ENCODE measurements at places on chromosomes 12 and 14. TPM values are rescaled to one million over a fixed set of nuclear protein-coding genes. Genes with fewer than 3 reads are reported as not detected.
A peak's percentile ranks its signal among the peaks of the same experiment; 100 is the strongest.

HOXC4 gene
- total RNA-seq: 1.2 TPM

DNA sequence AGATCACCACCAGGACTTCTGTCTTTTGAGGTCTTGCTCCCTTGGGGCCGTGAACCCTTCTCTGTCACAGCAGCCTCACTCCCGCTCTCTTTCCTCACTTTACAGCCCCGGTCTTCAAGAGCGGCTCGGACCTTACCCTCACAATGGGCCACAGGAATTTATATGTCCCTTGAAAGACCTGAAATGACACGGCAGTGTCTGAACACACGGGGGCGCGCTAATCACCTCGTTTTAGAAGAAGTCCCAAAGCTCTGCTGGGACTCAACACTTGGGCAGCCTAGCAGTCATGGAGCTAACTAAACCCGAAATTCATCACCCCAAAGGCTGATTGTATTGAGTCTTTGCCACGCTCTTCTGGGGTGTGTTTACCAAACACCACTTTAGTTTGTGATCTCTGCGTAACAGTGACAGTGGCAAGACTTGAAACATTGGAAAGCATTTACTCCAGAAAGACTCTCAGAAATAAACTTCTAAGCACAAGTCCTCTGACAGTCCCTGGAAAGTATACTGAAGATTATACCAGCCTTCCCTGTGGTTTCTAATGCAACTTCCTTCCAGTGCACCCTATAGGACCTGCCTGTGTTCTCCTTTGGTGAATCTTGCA is 29.0 kb downstream of the SERPINA11 start:
- peak; percentile 43 for DNase-seq

DNA sequence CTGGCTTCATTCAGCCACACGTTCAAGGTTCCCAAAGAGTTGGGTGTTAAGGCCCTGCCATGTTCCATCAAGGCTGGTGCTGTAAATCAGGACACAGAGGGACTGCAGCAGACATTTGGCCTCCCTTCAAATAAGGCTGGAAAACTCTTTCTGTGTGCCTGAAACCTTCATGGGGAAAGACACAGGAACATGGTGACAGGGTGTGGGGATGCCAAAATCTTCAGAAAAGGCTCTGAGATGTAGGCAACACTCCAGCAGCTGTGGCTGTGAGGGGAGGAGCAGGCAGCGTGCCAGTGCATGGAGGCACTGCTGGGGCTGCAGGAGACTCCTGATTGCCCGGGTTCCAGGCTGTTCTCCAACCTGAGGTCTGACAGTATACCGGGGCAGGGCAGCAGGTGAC is 15.0 kb downstream of the POMT2 start:
- DNase-seq: no peak

MIPOL1 gene
- total RNA-seq: 24.8 TPM

DNA sequence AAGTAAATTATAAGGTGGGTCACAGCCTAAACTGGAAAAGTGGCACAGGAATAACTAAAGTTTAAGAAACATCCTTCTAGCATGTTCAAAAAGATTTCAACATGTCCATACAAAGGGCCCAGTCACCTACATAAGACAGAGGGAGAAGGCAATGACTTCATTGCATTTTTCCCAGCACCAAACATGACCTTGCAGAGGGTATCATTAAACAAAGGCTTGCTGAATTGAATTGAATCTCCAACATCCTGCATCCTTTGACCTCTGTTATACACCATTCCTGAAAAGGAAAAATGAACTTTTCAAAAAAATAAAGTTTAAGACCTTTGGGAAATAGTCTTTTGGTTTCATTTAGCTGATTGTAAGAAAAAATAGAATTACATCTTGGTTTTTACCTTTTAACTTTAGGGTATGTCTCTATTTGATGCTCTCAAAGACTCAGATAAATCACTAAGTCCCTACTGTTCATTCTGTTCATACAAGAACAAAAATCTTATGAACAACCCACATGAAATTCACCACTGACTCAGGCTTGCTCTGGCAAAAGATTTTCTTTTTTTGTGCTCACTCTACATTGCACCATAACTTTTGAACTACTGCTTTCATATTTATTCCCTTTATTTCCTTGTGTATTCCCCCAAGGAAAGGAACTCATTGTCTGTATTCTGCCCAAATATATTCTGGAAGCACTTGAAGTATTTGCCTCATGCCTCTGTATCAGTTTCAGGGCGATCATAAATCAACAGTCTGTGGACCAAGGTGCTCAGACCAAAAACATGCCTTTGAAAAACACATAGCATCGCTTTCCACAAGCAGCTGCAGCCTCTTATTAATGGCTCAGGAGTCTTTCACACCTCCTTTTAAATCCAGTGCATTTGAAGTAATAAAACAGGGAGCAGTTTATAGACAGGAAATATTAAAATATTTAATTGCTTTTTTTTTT is 121.7 kb downstream of the DUSP6 start:
- DNase-seq: no peak

DNA sequence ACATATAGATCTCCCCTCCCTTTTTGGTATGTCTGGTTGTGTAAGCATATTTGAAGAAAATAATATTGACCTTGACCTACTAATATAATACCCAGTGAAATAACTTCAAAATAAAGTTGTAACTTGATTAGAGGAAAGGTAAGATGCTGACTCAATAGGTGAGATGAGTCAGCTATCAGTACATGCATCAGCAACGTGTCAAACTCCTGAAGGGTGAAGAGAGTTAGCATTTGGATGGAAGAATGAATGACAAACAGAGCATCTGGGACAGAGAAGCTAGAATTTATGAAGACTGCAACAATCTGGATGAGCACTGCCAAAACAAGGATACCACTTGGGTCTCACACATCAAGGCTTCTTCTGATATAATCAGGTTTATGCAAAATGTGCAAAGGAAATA is 74.9 kb downstream of the PPP2R5E start:
- DNase-seq: no peak

CCDC177 gene
- not detected for total RNA-seq

DNA sequence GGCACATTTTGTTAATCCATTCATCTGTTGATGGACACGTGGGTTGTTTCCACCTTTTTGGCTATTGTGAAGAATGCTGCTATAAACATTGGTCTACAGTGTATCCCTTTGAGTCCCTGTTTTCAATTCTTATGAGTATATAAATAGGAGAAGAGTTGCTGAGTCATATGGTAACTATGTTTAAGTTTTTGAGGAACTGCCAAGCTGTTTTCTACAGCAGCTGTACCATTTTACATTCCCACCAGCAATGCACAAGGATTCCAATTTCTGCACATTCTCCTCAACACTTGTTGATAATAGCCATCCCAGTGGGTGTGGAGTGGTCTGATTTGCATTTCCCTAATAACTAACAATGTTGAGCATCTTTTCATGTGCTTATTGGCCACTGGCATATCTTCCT is 6.9 kb upstream of the SVOP start:
- no peak for DNase-seq

Measured in vagina (tissue), 2 donors.